ENCODE measurements at places on chromosomes 12 and 14. TPM values are rescaled to one million over a fixed set of nuclear protein-coding genes. Genes with fewer than 3 reads are reported as not detected.

DNA sequence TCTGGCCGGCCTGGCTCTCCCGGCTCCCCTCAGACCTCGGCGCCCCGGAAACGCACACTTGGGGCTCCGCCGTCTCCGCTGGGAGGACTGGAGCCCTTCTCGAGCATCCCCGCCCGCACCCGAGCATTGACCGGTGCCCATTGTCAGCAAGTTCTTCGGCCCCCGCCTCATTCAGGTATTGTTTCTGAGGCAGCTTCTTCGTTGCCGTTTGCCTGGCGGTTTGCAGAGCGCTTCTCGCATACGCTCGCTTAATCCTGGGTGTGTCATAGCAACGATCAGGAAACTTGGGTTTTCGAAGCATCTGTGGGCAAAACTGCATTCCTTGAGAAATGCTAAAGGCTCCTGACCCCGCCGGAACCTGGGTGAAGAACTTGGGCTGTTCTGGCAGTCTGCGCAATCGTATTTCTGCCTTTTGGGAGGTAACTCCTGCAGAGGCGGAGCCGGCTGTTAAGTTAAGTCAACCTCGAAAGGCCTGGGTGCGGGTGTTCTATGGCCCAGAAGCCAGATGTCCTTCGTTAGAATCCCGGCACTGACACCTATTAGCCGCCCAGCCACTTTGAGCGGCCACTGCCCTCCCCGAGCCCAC, 518 bp downstream of the GSKIP start:
- no peaks in the 10 kb centered on the region for H3K27me3 ChIP-seq
- no peaks in the 10 kb centered on the region for H3K36me3 ChIP-seq
- H3K4me3 ChIP-seq: peak overlapping the region; percentile 92
- peaks cover 10% of the 10 kb centered on the region for H3K4me1 ChIP-seq

- peaks cover 28% of the 10 kb centered on the region for H3K4me1 ChIP-seq
- DNase-seq: no peak
- no peak overlapping the region for H3K27ac ChIP-seq
- no peaks in the 10 kb centered on the region for H3K36me3 ChIP-seq
- no peaks in the 10 kb centered on the region for H3K27me3 ChIP-seq
These were observed 15.6 kb downstream of the TRMT61A start for GRCh38 chr14:103544388-103545218.

DNA sequence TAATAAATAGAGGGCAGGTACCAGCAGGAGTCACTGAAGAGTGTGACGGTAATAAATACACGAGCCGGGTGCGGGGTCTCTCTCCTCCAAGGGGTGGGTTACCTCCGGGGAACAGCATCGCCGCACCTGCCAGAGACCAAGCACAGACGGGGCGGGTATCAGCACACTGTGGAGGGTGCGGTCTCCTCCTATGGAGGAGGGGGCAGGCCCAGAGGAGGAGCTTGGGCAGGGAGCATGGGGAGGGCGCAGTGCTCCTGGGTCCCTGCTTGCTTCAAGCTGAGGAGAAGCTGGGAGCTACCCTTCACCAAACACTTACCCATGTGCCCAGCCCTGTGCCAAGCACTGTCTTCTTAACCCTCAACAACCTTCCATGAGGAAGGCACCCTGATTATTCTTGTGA, 12.8 kb downstream of the PGF start:
- H3K27ac ChIP-seq: no peak overlapping the region
- H3K4me3 ChIP-seq: no peak overlapping the region
- H3K4me1 ChIP-seq: no peaks in the 10 kb centered on the region
- H3K36me3 ChIP-seq: no peaks in the 10 kb centered on the region

- no peak overlapping the region for H3K4me3 ChIP-seq
- H3K4me1 ChIP-seq: no peaks in the 10 kb centered on the region
- H3K36me3 ChIP-seq: no peaks in the 10 kb centered on the region
- H3K27me3 ChIP-seq: peaks cover 11% of the 10 kb centered on the region
These were observed 659.8 kb downstream of the VRK1 start for GRCh38 chr14:97456958-97457357.

The FOXG1 gene
- total RNA-seq: 0.29 TPM

GRCh38 chr12:25695574-25695973, 142.5 kb upstream of the LMNTD1 start:
- DNase-seq: no peak
- H3K27me3 ChIP-seq: no peaks in the 10 kb centered on the region
- no peaks in the 10 kb centered on the region for H3K36me3 ChIP-seq
- H3K4me3 ChIP-seq: no peak overlapping the region
- no peaks in the 10 kb centered on the region for H3K4me1 ChIP-seq
- H3K27ac ChIP-seq: no peak overlapping the region

The SERPINA12 gene
- total RNA-seq: not detected

DNA sequence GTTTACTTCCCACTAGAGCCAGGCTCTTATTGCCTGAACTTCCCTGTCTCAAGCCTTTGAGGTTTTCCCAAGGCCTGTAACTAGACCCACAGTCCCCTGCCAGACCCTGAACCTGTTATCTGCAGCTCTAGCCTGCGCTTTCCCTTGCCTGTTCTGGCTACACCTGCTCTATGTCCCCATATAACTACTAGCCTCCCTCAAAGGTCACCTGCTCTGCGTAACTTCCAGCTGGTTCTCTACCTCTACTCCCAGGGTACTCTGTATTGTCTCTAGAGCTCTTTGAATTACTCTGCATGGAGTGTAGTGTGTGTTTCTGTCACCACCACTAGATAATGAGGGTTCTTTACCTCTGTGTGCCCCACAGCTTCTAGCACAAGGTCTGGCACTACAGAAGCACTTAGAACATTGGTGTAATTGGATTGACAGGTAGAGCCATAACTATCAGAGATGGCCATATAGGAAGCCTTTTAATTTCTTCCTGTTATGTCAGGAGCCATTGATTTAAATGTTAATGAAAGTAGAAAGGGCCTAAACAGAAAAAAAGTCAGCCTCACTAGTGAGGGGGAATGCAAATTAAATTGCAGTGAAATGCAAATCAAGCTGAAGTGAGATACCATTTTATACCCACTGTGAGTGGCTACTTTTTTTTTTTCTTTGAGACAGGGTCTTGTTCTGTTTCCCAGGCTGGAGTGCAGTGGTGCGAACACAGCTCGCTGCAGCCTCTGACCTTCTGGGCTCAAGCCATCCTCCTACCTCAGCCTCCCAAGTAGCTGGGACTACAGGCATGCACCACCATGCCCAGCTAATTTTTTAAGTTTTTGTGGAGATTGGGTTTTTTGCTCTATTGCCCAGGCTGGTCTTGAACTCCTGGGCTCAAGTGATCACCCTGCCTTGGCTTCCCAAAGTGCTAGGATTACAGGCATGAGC, 47.8 kb downstream of the EID3 start:
- no peaks in the 10 kb centered on the region for H3K27me3 ChIP-seq
- H3K4me3 ChIP-seq: no peak overlapping the region
- H3K4me1 ChIP-seq: peaks cover 7% of the 10 kb centered on the region
- no peak overlapping the region for H3K27ac ChIP-seq
- DNase-seq: no peak

The ADCY4 gene
- 0.35 TPM for total RNA-seq

DNA sequence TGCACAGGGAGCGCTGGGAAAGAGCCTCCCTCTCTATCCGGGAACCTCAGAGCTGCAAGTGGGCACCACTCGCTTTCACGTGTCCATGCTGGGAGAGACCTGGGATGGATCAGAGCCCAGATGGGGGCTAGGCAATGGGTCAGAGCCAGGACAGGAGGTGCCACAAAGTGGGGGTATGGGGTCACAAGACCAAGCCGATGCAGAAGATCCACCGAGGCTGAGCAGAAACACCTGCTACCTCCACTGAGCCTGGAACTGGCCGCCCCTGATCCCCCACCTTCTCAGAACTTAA, 180.9 kb upstream of the SFSWAP start:
- no peaks in the 10 kb centered on the region for H3K4me1 ChIP-seq
- no peak for DNase-seq
- H3K36me3 ChIP-seq: no peaks in the 10 kb centered on the region
- H3K27me3 ChIP-seq: no peaks in the 10 kb centered on the region

GRCh38 chr14:27863166-27863565, 903.4 kb upstream of the FOXG1 start:
- H3K27me3 ChIP-seq: no peaks in the 10 kb centered on the region
- DNase-seq: no peak
- H3K4me3 ChIP-seq: no peak overlapping the region
- no peaks in the 10 kb centered on the region for H3K4me1 ChIP-seq

The MAP3K12 gene
- total RNA-seq: 23.4 TPM

The STXBP6 gene
- 19.3 TPM for total RNA-seq

GRCh38 chr12:128794661-128795529, 28.9 kb downstream of the SLC15A4 start:
- H3K4me1 ChIP-seq: peaks cover 7% of the 10 kb centered on the region
- DNase-seq: no peak
- H3K27ac ChIP-seq: no peak overlapping the region
- peaks cover 7% of the 10 kb centered on the region for H3K36me3 ChIP-seq
- no peaks in the 10 kb centered on the region for H3K27me3 ChIP-seq
- H3K4me3 ChIP-seq: no peak overlapping the region

DNA sequence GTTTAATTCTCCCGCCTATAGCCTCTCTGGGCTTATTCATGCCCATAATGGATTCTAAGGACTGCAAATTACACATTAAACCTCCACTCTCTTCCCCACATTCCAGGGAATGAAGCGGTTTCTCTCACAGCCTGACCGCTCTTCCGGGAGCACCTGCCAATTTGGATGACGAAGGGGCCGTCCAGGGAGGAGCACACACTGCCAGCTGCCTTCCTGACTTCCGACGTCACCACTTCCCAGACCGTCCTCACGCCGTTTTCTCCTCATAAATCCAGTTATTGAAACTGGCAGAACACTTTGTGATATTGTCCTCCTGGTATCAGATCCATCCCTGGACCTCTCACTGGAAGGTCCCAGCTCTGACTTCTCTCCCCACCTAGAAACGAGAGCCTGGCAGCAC, 87.6 kb downstream of the GCH1 start:
- H3K27me3 ChIP-seq: no peaks in the 10 kb centered on the region
- H3K4me1 ChIP-seq: no peaks in the 10 kb centered on the region
- no peaks in the 10 kb centered on the region for H3K36me3 ChIP-seq
- no peak for DNase-seq
- H3K27ac ChIP-seq: no peak overlapping the region

The KRT85 gene
- not detected for total RNA-seq

The ACTN1 gene
- 262 TPM for total RNA-seq

The TMEM63C gene
- 7.0 TPM for total RNA-seq

DNA sequence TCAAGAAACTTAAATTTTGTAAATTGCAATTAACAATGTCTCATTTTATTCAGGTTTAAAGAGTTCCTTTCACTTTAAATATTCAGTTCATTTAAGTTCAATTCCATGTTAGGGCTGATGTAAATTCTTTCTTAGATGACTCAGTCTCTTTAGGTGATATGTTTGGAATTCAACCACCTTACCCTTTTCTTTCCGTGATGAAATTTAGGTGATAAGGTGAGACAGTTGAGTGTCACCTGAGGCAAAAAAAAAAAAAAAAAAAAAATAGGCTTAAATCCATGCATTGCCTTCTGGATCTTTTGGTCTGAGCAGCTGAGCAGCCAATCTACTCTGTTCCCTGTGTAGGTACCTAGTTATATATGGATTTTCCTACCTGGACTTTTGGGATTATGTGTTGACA, 299.5 kb downstream of the DAD1 start:
- H3K4me1 ChIP-seq: no peaks in the 10 kb centered on the region
- H3K4me3 ChIP-seq: no peak overlapping the region
- no peaks in the 10 kb centered on the region for H3K27me3 ChIP-seq
- no peaks in the 10 kb centered on the region for H3K36me3 ChIP-seq
- no peak for DNase-seq
- H3K27ac ChIP-seq: no peak overlapping the region

GRCh38 chr12:97476255-97476654, 13.7 kb downstream of the RMST start:
- no peak overlapping the region for H3K4me3 ChIP-seq

The RBP5 gene
- total RNA-seq: 1.9 TPM

DNA sequence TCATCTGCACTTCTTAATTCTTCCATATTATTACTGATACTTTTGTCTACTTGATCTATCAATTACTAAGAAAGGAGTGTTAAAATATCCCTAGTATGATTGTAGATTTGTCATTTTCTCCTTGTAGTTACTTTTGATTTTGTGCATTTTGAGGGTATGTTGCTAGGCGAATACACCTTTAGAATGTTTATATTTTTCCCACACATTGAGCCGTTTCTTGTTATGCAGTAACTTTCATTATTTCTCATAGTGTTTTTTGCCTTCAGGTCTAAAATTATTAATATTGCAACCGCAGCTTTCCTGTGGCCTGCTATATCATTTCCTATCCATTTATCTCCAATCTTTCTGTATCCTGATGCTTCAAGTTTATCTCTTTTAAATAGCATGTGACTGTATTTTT, 44.6 kb upstream of the C12orf42 start:
- H3K4me3 ChIP-seq: no peak overlapping the region
- H3K36me3 ChIP-seq: no peaks in the 10 kb centered on the region
- H3K27me3 ChIP-seq: no peaks in the 10 kb centered on the region

DNA sequence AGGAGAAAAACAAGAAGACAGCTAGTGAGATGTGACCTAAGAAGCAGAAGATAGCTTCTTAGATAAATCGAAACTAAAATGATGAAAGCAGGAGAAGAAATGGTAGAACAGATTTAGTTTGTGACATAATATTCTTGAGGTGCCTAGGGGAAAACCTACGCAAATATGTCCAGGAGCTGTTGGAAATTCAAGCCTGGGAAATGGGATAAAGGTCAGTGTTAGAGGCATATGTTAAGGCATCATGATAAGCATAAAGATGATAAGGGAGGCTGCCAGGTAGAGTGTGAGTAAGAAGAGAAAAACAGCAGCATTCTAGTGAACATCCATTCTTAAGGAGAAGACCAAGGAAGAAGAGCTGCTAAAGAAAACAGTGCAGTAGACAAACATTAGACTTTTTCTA, 109.6 kb upstream of the LGR5 start:
- no peak overlapping the region for H3K4me3 ChIP-seq
- no peaks in the 10 kb centered on the region for H3K36me3 ChIP-seq
- no peak for DNase-seq
- no peaks in the 10 kb centered on the region for H3K27me3 ChIP-seq
- H3K27ac ChIP-seq: no peak overlapping the region

The OVCH1 gene
- total RNA-seq: 0.07 TPM
